ENCODE measurements at places on chromosomes 2 and 18.

DNA sequence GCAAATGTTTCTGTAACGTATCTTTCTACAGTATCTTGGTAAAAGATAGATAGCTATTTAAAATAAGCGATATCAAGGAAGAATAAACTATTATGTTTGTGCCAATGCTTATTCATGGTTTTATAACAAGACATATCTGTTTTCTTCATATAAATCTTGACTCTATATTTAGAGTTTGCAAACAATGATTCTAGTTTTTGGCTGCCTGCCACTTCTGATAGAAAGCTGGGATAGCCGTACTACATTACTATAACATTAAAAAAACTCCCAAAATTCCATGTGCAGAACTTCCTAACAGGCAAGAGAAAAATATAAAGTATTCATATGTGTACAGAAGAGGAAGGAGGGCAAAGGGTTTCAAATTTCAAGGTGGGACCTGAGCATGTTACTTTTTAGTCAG lies 985.0 kb downstream of the BCL11A start:
- DNase-seq = no peak

GRCh38 chr2:158138255-158138654 lies 36.6 kb downstream of the UPP2 start:
- DNase-seq = no peak

DNA sequence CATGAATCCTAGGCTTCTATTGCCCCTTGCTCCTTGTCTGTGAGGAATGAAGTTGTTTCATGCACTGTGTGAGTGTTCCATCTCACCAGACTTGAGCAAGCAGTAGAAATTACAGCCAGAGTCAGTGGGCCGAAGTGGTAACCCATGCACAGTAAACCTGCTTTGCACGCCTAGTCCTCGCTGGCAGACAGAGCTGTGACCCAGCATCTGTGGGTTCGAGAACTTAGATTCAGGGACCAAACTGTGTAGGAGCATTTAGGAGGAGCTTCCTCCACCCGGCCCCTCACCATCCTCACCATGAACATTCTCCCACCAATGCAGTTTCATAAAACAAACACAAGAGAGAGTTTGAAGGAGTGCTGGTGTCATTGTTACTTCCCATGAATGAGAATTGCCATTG lies 21.6 kb upstream of the TEX51 start:
- DNase-seq = no peak

DNA sequence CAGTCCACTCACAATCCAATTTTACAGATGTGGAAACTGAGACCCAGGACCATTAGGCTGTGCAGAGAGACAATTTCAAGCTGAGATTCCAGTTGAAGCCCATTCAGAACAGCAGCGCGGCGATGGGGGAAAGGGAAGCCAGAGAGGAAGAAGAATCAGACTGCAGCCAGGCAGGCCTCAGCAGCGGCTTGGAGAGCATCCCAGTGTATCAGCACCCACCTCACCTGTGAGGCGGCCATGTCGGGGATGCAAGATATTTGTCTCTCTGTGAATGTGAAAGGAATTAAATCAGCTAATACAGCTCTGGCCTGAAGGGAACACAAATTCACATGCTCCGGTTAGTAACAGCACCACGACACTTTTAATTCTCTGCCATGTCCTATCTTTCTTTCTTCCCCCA lies 198.0 kb upstream of the SOX11 start:
- DNase-seq = no peak

- no peak for DNase-seq
Measured at GRCh38 chr2:221915926-221916325, 343.8 kb upstream of the EPHA4 start.

DNA sequence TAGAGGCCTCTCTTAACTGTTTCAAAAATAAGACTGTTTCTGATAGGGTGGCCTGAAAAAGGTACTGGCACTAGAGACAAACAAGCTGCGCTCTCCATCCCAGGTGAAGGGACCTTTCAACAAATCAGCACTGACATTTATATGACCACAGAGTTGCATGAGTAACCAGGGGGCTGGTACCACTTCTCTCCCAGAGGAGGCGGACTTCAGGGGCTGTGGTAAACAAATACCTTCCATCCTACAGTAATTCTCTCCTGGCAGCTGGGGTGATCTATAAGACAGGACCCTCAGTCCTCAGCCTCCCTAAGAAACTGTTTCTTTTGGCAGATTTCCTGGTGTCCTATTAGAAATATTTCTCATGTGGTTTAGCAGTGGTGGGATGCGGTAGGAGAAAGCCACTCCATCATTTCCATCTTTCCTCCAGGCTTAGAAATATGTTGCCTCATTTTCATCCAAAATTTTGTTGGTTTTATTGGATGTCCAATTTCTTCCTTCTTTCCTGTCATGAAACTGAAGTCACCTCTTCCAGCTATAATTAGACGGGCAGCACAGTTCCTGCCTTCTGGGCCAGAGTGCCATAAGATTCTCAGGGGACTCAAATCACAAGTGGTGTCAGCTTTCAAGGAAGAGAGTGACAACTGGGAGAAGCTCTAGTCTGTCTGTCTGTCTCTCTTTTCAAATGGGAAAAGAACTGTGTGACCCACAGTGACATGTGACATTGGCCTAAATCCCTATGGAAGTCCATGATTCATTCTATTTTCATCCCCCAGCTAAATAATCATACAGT lies 96.4 kb downstream of the CYRIA start:
- no peak for DNase-seq

GRCh38 chr2:84940088-84940470 lies 30.9 kb upstream of the KCMF1 start:
- DNase-seq = no peak

GRCh38 chr18:21362831-21363230 lies 120.8 kb downstream of the GREB1L start:
- DNase-seq = no peak
